ENCODE measurements at places on chromosomes 16 and 17.

- DNase-seq: no peak
Measured at GRCh38 chr16:73616770-73617169, 568.8 kb upstream of the ZFHX3 start.

GRCh38 chr17:27766438-27766837 lies 33.9 kb downstream of the NOS2 start:
- DNase-seq: no peak

- no peak for DNase-seq
Measured at GRCh38 chr16:1613211-1613622, 1.1 kb downstream of the CRAMP1 start.

DNA sequence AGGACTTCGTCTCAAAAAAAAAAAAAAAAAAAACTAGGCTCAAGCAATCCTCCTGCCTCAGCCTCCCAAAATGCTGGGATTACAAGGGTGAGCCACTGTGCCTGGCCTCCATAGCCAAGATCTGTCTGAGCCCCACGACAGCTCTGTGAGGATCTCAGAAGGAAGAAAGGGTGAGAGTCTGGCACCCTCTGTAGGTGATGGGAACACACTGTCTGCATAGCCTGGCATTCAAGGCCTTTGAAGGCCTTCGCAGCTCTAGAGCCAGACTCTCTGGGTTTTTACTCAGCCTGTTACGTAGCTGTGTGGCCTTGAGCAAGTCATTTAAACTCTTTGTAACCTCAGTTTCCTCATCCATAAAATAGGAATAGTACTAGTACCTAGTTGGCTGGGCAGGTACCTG lies 6.3 kb upstream of the XPO6 start:
- no peak for DNase-seq

- DNase-seq: no peak
Measured at GRCh38 chr17:39687101-39687545, 734 bp downstream of the PGAP3 start.

DNA sequence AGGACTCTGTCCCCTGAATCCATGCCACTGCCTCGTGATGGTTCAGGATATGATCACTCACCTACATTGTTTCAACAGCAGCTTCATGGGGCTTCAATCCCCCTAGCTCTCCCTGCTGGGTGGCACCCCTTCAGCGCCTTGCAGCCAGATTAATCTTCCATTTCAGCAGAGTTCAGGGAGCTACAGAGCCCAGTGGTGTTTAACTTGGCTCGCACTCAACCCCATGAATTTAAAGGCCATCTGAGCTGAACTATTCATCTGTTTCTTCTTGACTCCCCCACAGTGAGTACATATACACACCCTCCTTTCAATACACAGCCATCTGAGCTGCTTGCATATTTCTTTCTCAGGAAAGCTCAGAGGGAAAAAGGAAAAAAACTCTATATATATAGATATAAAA lies 202.8 kb upstream of the C16orf82 start:
- DNase-seq: peak; percentile 16

DNA sequence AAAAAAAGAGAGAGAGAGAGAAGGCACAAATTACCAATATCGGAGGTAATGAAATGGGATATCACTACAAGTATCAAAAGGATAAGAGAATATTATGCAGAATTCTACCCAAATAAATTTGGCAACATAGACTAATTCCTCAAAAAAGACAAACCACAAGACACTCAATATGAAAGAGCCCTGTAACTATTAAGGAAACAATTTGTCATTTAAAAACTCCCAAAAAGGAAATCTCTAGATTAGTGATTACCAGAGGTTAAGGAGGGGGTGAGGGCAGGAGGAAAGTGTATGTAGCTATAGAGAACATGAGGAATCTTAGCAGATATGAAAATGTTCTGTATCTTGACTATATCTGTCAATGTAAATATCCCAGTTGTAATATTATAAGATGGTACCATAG lies 54.0 kb downstream of the CFDP1 start:
- DNase-seq: no peak

GRCh38 chr17:65099941-65100315 lies 37.2 kb upstream of the RGS9 start:
- peak; percentile 25 for DNase-seq

DNA sequence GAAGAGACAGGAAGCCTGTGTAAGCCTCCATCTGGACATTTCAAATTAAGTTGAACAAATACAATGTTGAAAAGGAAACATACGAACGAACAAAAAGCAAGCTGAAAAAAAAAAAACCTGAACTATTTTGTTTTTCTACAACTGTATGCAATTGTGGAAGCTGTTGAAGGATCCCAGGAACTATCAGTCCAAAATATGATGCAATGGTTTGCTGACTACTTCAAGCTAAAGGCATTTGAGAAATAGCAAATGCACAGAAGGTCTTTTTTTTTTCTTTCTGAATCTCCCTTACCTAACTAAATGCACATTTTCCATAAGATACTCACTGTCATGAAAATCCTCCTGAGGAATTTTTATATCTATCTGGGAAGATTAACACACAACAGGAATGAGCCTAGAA lies 40.2 kb downstream of the MAF start:
- no peak for DNase-seq

- DNase-seq: no peak
Measured at GRCh38 chr16:2155977-2156848, 631 bp downstream of the TRAF7 start.

DNA sequence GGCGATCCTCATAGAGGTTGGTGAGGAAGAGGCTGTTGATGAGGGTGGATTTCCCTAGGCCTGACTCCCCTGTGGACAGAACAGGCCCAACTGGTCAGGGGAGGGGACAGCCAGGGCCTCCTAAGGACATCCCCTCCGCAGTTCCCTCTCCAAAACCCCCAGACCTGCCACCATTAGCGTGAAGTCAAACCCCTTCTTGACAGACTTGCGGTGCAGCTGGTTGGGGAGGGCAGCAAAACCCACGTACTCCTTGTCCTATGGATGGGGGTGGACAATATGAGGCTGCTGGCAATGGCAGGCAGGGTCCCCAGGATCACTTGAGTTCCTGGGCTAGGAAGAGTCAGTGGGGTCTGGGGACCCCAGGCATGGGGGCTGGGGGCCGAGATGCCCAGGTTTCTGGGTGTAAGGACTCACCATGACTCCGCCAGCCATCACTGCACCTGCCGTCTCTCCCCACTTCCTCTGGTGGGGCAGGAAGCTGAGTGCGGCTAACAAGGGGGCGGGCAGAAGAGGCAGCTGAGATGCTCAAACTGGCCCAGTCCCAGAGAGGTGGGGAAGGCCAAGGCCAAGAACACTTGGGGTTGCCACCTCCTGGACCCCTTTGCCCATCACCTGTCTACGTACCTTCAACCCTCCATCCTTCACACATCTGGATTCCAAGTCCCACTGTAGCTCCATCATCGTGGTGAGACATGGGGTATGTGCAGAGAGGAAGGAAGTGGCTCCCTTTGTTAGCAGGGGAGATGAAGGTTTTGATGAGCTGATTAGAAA lies at the start of gene SEPTIN1:
Gene SEPTIN1, minus strand, starts transcription at position 451 of the 771 bp plus-strand sequence. Its CDS starts 19 bp downstream, at position 432.
- no peak for DNase-seq

GRCh38 chr17:31582151-31582907 lies 190.9 kb downstream of the RAB11FIP4 start:
- no peak for DNase-seq

DNA sequence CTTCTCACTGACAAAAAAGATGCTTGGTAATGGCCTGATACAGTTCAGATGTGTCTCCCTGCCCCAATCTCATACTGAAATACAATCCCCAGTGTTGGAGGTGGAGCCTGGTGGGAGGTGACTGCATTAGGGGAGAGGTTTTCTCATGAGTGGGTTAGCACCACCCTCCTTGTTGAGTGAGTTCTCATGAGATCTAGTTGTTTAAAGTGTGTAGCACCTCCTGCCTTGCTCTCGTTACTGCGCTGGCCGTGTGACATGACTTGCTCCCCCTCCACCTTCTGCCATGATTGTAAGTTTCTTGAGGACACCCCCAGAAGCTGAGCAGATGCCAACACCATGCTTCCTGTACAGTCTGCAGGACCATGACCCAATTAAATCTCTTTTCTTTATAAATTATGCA lies 5.0 kb downstream of the TSR1 start:
- no peak for DNase-seq

DNA sequence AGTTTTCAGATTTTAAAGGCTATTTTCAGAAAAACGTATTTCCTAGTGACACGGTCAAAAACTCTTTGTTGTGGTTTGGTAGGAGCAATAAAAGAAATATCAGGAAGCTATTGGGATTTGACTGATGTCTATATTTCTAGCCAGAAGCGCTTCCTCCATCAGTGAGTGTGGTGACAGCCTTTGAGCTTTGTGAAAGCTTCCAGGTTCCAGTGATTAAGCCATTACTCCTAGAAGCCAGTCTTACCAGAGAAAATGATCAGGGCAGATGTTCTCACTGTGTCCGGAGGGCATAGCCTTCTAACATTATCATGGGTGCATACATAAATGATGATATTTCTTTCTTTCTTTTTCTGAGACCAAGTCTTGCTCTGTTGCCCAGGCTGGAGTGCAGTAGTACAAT lies 39.6 kb downstream of the MAP2K6 start:
- DNase-seq: no peak

GRCh38 chr17:82215095-82215971 lies 2.7 kb upstream of the CCDC57 start:
- no peak for DNase-seq

DNA sequence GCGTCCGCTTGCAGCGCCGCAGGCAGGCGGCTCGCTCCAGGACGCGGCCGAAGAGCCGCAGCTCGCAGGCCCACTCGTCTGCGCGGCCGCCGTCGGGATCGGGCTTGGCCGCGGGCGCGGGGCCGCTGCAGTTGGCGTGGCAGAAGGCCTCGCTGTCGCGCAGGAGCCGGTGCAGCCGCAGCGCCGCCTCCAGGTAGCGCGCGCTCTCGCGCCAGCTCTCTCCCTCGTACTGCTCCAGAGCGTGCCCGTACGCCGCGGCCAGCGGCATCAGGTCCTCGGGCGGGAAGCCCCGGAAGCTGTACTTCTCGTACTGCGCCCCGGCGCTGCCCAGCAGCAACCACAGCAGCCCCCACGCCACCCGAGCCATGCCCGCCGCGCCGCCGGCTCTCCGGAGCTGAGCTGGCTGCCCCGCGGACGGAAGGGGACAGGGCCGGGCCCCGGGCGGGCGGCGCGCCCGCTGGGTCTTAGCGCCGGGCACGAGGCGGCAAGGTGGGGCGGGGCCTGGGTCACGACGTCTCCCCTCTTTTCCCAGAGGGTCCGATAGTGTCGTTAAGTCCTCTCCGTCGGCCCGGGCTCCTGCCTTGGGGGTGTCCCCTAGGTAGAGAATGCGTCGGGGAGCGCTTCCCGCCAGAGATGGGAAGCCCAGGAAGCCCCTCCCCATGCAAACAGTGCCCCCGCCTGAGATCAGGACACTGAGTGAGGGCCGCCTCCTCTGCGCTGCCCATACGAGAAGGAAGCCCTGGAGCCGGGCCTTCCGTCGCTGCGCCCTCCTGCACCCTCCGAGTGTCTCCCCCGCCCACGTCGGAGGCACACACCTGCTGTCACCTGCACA lies at the start of gene P3H4:
Gene P3H4, minus strand, starts transcription at position 401 of the 832 bp plus-strand sequence. Its CDS starts 34 bp downstream, at position 367.
- DNase-seq: no peak

GRCh38 chr16:22672830-22673210 lies 141.1 kb upstream of the HS3ST2 start:
- no peak for DNase-seq

- DNase-seq: no peak
Measured at GRCh38 chr16:56336071-56336688, 89.2 kb downstream of the AMFR start.

DNA sequence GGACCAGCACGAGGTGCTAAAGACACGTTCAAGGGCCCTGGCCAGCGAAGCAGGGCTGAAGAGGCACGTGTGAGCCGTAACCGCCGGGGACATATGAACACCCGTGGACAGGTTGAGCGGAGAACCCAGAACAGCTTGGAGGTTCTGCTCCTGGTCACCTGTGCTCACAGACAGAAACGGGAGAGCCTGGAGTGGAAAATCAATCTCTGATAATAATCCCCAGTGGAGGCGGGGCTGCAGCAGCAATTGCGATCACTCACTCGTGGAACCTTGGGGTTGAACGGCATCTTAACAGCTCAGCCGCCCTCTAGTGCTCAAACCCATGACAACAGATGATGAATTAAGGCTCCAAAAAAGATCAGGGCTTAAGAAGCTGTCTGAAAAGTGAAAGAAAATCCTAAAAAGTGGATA lies 25.6 kb downstream of the WIPI1 start:
- DNase-seq: no peak

GRCh38 chr17:2869604-2870003 lies 73.4 kb downstream of the RAP1GAP2 start:
- no peak for DNase-seq

GRCh38 chr16:12098429-12099310 lies 122.1 kb downstream of the SNX29 start:
- DNase-seq: no peak

GRCh38 chr16:51877686-51878085 lies 669.3 kb downstream of the TOX3 start:
- no peak for DNase-seq

- DNase-seq: no peak
Measured at GRCh38 chr16:80079072-80079471, 461.7 kb upstream of the DYNLRB2 start.

GRCh38 chr17:67717192-67717623 lies 528 bp upstream of the NOL11 start:
- no peak for DNase-seq

DNA sequence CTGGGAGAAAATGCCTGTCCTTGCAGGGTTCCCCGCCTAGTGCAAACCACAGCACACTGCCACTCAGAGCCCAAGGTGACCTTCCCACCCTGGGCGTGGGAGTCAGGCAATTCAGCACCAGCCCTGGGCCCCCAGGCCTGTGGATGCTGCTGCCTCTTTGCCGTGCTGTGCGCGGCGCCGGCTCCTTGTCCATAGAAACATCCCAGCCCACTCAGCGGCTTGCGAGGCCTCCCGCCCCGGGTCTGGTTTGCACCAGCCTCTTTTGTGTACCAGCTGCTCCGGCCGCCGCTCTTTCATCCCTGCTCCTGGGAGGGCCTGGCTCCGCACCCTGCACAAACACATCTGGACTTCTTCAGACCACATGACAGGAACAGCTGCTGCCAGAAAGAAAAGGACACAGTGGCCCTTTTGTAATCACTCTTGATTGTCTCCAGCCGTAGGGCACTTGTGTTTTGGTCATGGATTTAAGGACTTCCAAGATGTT lies 75.4 kb upstream of the SDK2 start:
- peak; percentile 73 for DNase-seq

- no peak for DNase-seq
Measured at GRCh38 chr16:27437946-27438345, 36.0 kb downstream of the IL21R start.

- DNase-seq: no peak
Measured at GRCh38 chr17:29158096-29158487, 22.1 kb downstream of the MYO18A start.

- DNase-seq: no peak
Measured at GRCh38 chr17:182050-182751, 751 bp upstream of the DOC2B start.

All from NCI-H2029 treated with DMSO at 0.1 percent for 48 hours (cell line).